ENCODE measurements at places on chromosomes 3 and 15. TPM values are rescaled to one million over a fixed set of nuclear protein-coding genes. Genes with fewer than 3 reads are reported as not detected.

- DNase-seq: peak; percentile 70
These were observed 123.5 kb downstream of the RPLP1 start for GRCh38 chr15:69576035-69576526.

- no peak for DNase-seq
These were observed 37.6 kb downstream of the RAB8B start for GRCh38 chr15:63226966-63227401.

DNA sequence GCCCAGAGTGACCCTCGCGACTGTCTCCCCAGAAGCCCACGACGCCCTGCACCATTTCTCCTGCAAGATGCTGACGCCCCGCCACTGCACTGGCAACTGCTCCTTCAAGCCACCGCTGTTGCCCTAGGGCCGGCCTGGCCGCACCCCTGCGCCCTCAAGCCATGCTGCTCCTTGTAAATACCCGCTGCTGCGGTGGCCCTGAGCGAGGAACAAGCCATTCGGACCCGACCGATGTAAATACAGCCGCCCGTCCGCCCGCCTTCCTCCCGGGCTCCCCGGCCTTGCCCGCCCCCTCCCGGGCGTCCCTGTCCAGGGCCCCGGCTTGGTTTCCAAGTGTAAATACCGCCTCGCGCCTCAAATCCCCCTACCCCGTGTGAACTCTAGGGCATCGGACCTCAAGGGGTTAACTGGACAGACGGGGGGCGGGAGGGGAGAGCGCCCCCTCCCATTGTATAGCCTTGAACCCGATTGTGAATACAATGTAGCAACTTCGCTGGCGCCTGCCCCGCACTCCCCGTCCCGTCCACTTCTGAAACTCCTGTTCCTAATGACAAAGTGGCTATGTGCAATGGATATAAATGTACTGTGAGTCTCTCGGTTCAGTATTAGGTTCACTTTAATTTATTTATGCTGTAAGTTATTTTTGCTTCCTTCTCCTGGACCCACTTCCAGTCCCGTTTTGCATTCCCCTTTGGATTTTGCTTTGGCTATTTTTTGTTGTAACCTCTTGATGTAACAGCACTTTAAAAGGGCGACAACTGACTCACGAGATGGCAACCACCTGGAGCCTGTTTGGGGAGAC, 5.9 kb downstream of the RNU6-1 start:
- DNase-seq: no peak

DNA sequence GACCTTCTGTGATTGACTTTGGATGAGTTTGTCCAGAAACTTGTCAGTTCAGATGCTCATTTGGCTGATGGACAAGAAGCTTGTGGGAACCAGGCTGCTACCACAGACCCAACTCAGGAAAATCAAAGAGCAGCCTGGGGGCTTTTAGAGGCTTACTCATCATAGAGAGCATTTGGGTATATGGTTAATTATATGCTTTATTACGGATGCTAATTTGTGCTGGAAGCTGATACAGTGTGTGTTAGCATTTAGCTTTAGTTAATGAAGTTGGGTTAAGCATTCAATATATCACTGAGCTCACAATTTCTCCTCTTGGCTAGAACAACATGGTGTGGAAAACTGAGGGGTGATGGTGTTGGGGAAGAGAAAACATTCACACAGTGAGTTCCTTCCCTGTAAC, 664.2 kb upstream of the CFAP20DC start:
- DNase-seq: no peak

- no peak for DNase-seq
These were observed 436.0 kb upstream of the TPM1 start for GRCh38 chr15:62606376-62607113.

DNA sequence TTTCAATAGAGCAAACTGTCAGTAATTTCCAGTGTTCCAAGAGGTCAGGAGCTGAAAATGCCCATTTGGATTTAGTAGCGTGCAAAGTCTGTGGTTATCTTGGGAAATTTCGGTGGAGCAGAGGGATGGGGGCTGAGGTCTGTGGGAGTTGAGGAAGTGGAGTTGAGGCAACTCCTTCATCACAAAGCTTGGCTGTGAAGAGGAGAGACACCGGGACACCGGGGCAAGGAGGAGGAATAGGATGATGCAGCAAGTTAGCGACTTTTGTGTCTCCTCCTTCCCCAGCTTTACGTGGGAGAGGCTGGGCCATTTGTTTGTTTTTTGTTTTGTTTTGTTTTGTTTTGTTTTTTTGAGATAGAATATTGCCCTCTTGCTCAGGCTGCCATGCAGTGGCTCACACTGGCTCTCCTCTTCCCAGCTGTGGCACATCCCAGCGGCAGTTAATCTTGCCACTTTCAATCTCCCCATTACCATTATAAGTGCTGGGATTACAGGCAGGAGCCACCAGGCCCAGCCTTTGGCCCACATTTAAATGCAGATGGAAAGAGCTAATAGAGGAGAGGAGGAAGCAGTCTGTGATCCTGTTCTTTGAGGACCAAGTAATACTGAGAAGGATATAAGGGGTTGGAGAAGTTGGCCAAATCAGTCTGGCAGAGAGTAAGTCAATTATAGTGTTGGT, 47.1 kb downstream of the CRTC3 start:
- DNase-seq: no peak

GRCh38 chr3:171753025-171753472, 57.2 kb downstream of the PLD1 start:
- DNase-seq: no peak

GRCh38 chr15:25738171-25738965, 124.8 kb downstream of the ATP10A start:
- DNase-seq: no peak

GRCh38 chr3:156059950-156060501, 60.4 kb upstream of the KCNAB1 start:
- no peak for DNase-seq

DNA sequence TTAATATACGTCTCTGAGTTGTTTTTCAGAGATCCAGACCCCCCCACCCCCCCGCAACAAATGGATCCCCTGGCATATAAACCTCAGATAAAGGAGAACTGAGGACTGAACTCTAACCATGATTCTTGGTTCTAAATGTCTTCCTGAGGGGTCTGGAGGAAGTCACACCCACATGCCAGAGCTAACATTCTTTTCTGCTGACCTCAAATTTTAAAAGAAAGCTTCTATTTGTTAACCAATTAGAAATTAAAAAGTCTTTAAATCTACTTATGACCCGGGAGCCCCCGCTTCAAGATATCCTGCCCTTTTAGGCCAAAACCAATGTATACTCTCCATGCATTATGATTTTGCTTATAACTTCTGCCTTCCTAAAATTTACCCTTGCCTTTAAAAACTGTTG, 188.3 kb downstream of the ECT2 start:
- no peak for DNase-seq

DNA sequence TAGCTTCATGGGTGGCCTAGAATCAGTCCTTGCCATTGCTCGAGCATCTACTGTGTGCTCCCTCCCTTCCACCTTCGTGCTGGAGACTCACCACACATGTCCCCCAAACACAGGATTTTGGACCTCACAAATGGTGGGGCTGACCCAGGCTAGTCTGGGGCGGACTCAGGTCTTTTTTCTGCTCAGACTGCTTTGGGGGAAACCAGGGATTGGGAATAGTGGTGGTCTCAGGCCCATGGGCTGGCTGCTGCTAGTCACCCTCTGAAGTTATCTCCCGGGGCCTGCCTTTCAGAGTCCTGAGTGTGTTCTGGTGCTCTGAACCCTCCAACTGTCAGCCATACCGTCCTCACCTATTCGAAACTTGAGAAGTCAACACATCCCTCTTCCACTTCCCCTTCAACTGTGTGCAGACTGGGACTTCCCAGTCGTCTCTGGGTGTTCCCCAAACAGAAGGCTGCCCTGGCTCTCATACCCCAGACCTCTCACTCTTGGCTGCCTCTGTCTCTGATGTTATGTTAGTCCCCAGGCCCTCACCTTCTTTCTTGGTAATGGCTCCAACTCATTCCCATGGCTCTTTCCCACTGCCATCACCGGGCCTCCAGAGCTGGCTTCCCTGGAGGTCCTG, 46.0 kb downstream of the PPCDC start:
- DNase-seq: no peak

DNA sequence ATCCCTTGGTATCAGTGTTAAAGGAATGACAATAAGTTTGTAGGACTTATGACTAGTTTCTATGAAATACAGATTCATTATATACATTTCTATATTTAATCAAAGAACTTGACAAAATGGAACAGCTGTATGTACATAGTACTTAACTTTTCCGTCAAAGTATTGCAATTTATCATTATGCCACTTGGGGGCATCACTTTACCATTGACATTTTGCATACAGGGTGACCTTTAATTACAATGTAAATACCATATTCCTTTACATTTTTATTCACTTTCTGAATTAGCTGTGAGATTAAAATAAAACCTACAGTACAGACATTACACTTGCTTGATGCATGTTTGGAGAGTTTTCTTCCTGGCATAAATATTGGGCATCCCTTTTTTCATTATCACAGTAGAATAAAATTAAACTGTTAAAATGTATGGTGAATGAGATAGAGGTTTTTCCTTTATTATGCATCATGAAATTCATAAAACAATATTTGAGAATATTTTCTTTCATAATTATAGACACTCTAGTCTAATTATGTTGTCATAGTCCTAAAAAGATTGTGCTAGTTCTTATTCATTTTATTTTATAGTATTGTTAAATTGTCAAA, 6.9 kb downstream of the NEK11 start:
- DNase-seq: no peak

DNA sequence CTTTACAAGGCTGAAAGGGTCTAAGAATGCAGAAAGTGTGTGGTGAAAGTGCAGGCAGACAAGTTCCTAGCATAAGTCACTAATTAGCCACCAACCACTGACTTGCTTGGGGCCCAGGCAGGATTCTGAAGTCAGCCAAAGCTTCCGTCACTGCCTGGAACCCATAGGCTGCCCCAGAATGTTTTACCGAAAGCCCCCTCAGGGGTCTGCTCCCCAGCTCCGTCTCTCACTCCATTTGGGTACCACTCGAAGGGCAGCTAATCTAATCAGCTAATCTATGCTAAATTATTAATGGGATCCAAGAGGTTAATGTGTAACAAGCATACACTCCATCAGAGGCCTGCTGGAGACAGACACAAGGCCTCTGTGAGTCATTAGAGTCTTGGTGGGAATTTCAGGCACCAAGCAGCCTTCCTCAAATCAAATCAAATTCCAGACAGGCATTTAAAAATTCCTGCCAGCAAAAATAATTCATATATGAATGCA, 13.2 kb downstream of the ADAMTS9 start:
- no peak for DNase-seq

GRCh38 chr3:159765030-159765859, 223.4 kb upstream of the IL12A start:
- peak; percentile 75 for DNase-seq

DNA sequence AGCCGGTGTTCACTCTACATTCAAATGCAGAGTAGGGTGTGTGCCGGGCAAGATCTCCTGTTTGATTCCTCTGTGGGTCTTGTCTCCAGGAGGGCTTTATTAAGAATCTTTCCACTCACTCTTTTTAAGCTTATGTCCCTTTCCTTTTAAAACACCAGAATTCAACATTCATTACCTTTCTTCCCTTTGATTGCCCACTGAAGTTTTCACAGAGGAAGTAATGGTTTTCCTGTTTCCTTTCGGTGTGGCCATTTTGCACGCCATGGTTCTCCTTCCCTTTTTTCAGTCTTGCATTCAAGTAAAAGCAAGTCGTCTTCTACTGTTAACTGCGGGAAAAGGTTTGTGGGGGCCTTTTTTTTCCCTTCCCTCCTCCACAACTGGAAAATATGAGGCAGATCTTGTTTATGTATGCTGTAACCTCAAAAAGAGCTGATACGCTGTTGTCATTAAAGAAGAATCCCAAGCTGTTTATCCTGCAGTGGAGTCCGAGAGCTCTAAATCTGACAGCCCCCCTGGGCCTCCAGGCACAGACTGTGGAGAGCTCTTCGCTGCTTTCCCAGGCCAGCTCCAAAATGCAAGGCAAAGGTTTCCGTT, 40.5 kb downstream of the FILIP1L start:
- DNase-seq: peak; percentile 40

DNA sequence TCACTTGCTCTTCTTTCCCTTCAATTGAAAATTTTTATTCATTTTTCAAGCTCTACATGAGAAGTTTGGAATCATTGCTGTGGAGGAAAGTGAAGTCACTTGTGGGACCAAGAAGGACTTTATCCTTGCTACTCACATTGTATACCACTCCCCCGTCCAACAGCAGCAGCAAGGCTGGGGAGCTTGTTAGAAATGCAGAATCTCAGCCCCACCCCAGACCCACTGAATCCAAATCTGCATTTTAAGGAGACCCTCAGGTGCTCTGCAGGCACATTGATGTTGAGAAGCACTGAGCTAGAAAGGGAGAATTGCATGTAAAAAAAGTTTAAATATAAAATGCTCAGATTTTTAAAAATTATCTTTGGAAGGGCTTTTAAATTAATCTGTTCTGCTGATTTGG, 202.3 kb upstream of the MRPL3 start:
- DNase-seq: no peak

DNA sequence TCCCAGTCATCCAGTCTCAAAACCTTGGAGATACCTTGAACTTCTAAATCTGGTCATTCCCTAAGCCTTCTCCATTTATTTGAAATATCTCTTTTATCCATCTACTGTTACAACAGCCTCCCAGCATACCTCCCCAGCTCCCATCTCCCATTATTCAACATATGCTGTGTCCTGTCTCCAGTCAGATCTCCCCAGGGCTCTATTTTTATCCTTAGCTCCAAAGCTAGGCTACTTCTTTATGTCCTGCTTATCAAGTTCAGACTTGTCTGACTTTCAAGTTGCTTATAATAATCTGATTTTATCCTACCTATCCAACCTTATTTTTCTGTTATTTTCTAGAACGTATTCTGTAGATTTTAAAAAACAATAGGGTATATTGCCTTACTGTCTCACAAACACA, 44.2 kb downstream of the IQGAP1 start:
- no peak for DNase-seq

DNA sequence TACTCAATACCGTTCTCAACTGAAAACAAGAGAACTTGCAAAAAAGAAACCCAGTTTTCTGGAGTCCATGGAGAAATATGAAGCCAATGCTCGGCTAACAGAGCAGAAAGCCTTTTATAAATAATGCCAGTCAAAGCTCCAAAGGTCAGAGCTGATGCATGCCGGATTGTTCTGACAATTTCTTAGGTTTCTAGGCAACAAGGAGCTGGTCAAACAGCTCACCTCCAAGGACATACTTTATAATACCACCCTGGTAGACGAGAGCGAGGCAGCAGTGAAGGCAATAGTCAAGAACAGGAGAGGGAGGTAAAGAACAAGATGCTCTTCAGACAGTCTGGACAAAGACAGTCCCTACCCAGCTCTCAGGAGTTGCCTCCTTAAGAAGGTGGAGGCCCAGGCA, 111.1 kb downstream of the UBE3A start:
- DNase-seq: no peak

- no peak for DNase-seq
These were observed 24.5 kb upstream of the RASA2 start for GRCh38 chr3:141462176-141462859.

- peak; percentile 96 for DNase-seq
These were observed at the start of gene NCKIPSD for GRCh38 chr3:48685603-48686511. TSS of gene NCKIPSD (minus strand) at chr3:48685915. CDS start at chr3:48685807, 108 bp downstream.

C3orf22 gene
- total RNA-seq: not detected

GRK7 gene
- not detected for total RNA-seq

TXNRD3 gene
- 5.4 TPM for total RNA-seq

CPEB1 gene
- total RNA-seq: 1.3 TPM

HTR3D gene
- total RNA-seq: not detected

ACTC1 gene
- total RNA-seq: 12,822 TPM
